EH (cell line): ENCODE measurements at places on chromosomes 3 and 15.
A peak's percentile ranks its signal among the peaks of the same experiment; 100 is the strongest.

DNA sequence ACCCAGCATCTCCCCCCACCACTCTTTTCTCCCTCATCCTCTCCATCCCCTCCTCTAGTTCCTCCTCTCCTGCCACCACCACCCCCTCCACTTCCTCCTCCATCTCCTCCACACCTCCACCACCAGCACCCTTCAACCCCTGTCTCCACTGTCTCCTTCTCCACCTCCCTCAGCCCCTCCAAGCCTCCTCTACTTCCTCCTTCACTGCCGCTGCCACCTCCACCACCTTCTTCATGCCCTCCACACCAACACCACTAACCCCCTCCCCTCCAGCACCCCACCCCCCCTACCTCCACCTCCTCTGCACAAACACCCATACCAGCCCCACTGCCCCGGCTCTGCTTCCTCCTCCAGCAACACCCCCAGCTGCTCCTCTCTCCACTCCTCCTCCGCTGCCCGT, 88.0 kb downstream of the HES1 start:
- no peak for DNase-seq

GRCh38 chr3:153373606-153374005, 211.6 kb downstream of the RAP2B start:
- DNase-seq, result peak; percentile 3

DNA sequence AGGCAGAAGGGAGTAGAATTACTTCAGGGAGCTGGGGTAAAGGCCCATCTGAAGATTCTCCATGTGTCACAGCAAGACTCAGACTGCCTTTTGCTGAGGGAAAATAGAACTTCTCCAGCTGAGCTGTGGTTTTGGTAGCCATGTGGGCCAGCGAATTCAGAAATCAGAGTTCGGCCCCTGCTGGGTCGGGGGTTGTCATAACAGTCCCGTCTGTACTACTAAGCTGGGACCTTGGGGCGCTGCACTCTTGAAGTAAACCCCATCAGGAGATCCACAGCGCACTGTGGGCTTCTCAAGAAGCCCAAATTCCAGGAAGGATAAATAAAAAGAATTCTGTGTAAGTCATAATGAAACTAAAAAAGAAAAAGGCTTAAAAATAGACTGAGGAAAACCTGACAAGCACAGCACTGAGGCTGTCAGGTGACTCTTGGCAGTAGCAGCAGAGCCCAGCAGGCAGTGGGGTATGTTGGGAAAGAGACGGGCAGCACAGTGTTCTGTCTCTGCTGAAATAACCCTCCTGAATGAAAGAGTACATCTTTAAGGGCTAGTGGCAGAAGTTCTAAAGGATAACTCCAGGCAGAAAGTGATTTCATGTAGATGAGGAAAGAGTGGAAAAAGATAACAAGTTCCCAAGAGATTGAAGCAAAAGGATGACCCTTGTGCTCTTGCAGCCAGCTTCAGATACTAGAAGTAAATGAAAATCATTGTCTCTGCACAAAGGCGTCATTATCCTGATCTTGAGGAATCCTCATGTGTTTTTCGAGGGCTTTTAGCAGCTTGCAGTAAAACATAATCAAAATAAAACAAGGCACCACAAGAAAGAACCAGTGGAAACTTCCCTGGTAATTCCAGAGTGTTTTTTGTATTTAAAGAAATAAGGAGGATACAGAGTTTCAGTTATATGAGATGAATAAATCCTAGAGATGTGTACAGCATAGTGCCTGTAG, 74.5 kb downstream of the RAB7A start:
- no peak for DNase-seq

DNA sequence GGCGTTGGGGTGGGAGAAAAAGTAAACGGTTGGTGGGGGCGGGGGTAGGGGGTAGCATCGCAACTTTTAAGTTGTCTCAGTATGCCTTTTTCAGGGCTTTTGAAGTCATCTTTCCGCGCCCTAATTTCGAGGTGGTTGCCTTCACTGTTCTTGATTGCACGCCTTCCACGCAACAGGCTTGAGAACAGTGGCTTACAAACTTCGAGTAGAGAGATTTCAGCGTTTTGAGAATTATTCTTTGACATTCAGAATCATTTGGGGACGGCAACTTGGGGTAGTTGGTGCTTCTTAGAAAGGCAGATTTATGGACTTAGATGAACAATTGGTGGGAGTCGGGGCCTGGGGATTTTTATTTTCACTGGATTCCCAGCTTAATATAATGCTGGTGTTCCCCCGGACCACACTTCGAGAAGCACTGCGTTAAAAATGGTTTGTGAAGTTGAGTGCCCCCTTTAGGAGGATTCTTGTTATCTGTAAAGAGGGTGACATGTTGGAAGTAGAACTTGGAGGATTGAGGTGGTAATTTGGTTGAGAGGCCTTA, 880 bp downstream of the PPP4R2 start:
- peak; percentile 70 for DNase-seq

DNA sequence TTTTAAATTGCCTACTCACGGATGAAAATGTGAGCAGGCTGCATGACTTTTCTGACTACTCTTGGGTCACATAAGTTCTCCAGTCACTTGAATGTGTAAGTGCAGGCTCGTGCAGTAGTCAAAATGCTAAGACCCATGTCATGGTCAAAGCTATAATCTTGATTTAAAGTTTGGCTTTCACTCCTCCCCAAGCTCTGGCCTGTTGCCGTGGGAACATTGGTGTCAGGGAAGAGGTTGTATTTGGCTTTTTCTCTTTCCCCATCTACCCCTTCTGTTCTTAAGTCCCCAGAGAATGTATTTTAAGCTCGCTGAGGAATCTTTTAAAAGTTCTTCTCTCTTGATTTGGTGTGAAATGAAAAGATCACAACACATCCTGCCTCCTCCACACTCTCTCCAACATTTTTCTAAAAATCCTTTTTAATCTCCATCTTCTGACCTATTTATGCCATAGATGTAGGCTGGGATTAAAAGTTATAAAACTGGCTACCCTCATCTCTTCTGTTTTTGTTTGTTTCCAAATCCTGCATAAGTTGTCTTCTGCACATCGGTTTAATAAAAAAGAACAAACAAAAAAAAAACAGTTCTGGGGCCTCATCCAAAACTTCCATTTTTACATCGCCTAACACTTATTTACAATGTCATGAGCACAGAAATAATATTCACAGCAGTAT, 61.4 kb upstream of the ADAMTSL3 start:
- DNase-seq, result no peak

DNA sequence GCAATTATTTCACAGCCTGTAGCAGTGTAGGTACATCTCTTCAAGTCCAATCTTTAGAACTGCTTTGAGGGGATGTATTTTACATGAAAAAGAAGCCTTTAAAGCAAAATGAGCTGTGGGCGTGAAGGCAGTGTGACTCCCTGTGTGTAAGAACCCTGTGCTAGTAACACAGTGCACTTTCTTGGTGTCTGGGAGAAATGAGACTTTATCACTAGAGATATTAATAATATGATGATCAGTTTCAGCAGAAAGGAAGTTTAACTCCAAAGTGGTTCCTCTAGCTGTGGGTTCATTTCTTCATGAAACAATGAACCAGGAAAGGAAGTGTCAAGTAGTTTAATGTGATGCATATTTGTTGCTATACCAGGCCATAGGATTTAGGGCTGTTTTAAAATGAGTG, 41.5 kb downstream of the SLCO3A1 start:
- DNase-seq, result no peak

GRCh38 chr3:129616713-129617112, 10.2 kb upstream of the PLXND1 start:
- peak; percentile 72 for DNase-seq

DNA sequence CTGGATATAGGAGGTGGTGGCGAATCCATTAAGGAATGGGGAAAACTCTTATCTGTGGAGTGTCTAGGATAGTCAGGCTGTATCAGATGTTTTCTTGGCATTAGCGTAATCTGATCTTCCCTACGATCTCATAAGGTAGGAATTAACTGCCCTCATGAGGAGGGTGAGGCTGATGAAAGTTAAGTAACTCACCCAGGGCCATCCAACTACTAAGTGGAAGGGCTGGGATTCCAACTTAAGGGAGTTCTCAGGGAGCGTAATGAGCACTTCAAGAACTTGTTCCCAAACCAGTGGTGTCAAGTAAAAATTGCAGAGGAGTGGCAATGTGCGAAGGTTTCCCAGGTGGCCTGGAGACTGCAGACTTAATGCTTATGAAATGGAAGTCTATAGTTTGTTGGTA, 55.9 kb upstream of the OSBPL11 start:
- DNase-seq, result peak; percentile 65

- no peak for DNase-seq
These were observed 58.6 kb downstream of the SPSB4 start for GRCh38 chr3:141109751-141110150.

GRCh38 chr15:25877681-25878080, 14.6 kb upstream of the ATP10A start:
- no peak for DNase-seq

- DNase-seq, result peak; percentile 89
These were observed 32.1 kb upstream of the EBLN2 start for GRCh38 chr3:73029321-73029796.

- DNase-seq, result peak; percentile 63
These were observed 30.4 kb downstream of the FSTL1 start for GRCh38 chr3:120420360-120420759.

- peak; percentile 14 for DNase-seq
These were observed 629.1 kb downstream of the MECOM start for GRCh38 chr3:169034401-169034800.

GRCh38 chr3:134228035-134228434, 22.6 kb downstream of the RYK start:
- no peak for DNase-seq

- no peak for DNase-seq
These were observed 33.4 kb downstream of the CCDC33 start for GRCh38 chr15:74269362-74270035.

DNA sequence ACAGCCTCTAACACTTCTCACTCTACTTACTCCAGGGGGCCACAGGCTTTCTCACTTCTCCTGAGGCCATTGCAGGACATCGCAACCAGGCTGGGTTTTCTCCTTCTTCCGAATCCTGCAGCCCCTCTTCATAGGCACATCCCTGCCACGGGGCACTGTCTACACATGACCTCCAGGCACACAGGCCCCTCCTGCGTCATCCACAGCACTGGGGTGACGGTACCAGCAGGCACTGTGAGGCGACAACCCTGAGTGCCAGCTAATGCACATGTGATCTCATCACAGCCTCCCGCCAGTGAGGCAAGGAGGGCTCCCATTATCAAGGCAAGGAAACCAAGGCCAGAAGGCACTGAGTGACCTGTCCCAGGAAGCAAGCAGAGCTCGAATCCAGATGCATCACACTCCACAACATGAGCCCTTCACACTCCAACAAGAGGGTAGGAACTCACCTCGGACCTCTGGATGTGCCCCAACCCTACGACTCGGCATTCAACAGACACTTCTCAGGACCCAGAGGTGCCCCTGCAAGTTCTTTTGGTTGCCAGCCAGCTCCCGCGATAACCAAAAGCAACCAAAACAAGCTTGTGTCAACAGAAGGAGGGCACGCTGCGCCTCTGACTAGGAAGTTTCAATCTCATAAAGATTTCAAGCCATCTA, 16.7 kb downstream of the FAM174B start:
- no peak for DNase-seq

DNA sequence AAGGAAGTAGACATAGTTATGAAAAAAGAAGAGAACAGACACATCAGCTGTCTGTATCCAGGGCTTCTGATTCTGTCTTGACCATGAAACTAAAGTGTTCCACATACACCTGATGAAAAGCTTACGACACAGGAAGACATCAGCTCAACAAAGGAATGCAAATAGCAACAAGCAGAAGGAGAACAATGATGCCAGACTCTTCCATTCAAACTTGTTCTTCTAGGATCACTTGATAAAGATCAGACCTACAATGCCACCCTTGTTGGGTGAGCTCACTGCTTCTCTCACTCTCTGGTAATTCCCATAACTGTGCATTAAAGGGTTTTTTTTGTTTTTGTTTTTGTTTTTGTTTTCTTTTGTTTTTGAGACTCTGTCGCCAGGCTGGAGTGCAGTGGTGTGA, 49.7 kb downstream of the GATM start:
- no peak for DNase-seq

GRCh38 chr3:185549122-185549521, 3.3 kb downstream of the LIPH start:
- peak; percentile 96 for DNase-seq

DNA sequence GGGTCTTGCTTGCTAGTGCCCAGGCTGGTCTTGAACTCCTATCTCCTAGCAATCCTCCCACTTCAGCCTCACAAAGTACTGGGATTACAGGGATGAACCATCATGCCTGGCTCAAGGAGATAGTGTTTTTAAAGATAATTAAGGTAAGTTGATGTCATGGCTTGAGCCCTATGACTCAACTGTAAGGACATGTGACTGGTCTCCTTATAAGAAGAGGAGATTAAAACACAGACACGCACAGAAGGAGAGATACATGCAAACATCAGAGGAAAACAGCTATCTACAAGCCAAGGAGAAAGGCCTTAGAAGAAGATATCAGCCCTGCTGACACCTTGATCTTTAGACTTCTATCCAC, 220.4 kb upstream of the GADL1 start:
- DNase-seq, result no peak

GRCh38 chr3:159238646-159239045, 436.8 kb downstream of the MFSD1 start:
- no peak for DNase-seq

GRCh38 chr15:74631935-74632560, 16.4 kb downstream of the CLK3 start:
- DNase-seq, result peak; percentile 59

GRCh38 chr3:114223143-114223542, 14.2 kb downstream of the ZNF80 start:
- DNase-seq, result no peak

DNA sequence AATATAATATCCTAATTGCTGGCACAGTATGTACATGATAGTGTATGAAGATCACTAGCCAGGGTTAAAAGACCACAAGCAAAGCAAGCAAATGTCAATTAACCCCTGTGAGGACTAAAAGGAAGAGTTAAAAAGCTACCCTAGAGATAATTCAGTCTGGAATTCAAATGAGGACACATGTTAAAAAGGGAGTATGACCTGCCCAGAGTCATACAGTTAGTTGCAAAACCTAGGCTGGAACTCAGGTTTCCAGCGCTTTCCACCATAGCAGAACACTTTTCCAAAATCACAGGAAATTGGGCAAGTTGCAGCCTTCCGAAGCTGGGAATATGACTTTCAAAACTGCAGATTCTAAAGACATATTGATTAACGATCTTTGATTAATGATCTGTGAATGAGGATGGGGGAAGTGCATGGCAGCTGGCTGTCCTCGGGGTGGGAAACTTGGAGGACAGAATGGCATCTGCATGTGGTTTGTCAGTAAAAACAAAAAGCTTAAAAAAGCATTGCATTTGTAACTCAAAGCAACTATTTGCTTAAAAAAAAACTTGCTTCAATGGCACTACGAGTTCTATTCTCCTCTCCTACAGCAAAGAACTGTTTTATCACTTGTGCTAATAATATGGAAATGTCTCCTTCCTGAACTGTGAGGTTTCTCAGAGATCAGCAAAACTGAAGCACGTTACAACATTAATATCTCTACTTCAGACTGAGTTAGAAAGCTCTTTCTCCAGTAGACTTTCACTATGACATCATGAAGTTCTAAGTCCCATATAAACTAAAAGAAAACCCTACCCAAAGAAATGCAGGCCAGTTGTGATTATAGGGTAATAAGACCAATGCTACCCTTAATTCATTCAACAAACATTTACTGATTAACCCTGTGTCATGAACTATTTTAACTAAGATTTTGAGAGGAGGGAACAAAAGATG, 46.2 kb downstream of the IGSF11 start:
- no peak for DNase-seq

GRCh38 chr3:50369012-50369670, 9.8 kb upstream of the TMEM115 start:
- DNase-seq, result no peak
